ENCODE measurements at places on chromosomes 13 and 19.

DNA sequence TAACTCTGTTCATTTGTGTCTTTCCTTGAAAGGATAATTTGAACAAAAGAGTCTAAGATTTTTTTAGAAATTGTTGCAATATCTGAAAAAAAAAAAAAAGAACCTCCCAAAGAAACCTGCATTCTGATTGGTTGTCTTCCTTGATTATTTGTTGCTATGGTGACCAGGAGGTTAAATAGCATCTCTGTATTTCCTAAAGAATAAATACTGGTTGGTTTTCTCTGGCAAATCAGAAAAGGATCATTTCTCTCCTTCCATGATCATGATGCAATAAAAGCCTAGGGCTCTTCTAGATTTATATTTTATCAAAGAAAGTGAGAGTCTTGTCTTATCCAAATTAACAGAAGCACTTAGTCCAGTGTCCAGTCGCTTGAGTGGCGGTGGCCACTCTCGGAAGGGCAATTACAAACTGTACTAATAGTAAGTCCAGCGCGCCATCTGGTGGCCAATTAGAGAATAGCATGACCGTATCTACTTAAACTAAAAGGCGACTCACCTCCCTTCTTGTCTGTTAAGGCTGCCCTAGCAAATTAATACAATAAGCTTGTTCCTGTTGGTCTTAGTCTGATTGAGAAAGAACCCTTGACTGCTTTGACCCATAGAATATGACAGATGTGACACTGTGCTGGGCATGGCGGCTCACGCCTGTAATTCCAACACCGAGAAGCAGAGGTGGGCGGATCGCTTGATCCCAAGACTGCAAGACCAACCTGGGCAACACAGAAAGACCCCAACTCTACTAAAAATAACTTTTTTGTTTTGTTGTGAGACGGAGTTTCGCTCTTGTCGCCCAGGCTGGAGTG lies 47.0 kb upstream of the PNMA8B start:
- DNase-seq, result peak; percentile 69

GRCh38 chr19:35692010-35692409 lies 12.3 kb upstream of the ZBTB32 start:
- no peak for DNase-seq

DNA sequence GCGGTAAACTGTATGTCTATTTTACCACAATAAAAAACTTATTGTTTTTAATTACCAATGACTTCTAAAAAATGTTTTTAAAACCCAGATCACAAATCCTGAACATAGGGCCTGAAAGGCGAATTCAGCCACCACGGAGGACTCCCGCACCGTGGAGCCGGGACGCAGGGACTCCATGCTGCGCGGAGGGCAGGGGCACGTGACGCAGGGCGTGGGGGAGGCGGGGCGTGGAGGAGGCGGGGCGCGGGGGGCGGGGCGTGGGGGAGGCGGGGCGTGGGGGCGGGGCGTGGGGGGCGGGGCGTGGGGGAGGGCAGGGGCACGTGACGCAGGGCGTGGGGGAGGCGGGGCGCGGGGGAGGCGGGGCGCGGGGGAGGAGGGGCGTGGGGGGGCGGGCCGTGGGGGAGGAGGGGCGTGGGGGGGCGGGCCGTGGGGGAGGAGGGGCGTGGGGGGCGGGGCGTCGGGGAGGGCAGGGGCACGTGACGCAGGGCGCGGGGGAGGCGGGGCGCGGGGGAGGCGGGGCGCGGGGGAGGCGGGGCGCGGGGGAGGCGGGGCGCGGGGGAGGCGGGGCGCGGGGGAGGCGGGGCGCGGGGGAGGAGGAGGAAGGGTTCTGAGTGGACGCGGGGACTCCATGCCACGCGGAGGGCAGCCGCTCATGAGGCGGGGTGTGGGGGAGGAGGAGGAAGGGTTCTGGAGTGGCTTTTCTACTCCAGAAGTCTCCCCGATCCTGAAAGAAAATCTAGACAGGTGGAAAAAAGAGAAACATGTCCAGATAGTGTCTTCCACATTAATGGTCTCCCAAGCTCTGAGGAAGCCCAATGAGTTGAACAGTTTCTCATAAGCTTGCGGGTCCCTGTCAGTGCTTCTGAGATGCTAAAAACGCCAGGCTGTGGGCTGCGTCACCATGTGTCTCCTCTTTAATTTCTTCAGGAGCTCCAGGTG lies 4.4 kb upstream of the PROZ start:
- DNase-seq, result peak; percentile 68

DNA sequence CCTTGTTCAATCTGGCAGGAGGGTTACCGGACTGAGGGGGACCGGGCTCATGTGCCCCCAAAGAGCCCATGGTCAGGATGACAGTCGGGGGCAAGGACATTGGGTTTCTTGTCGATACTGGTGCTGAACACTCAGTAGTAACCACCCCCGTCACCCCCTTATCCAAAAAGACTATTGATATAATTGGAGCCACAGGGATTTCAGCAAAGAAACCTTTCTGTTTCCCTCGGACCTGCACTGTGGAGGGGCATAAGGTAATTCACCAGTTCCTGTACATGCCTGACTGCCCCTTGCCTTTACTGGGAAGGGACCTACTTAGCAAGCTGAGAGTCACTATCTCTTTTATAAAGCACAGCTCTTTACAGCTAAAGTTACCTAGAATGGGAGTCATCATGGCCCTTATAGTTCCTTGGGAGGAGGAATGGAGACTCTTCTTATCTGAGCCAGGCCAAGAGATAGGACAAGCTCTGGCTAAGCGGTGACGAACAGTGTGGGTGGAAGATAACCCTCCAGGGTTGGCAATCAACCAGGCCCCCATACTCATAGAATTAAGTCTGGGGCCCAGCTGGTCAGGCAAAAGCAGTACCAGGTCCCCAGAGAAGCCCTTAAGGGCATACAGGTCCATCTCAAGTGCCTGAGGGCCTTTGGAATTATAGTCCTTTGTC lies 603.7 kb downstream of the UQCRFS1 start:
- no peak for DNase-seq

DNA sequence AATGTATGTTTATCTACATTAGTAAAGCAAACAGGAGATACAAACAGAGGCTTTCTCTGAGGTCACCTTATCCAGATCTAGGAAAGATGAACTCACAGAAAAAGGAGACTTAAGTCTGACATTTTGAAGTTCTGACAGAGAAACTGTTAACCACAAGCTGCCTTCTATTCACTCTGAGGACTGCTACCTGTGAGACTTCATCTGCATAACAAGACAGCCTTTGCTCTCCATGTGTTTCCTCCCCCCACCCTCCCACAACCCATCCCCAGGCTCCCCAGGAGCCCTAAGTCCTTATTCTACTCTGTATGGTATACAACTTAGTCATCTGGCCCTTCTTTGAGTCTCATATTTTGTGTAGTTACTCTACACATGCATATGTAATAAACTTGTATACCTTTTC lies 699.0 kb downstream of the FGF9 start:
- no peak for DNase-seq

DNA sequence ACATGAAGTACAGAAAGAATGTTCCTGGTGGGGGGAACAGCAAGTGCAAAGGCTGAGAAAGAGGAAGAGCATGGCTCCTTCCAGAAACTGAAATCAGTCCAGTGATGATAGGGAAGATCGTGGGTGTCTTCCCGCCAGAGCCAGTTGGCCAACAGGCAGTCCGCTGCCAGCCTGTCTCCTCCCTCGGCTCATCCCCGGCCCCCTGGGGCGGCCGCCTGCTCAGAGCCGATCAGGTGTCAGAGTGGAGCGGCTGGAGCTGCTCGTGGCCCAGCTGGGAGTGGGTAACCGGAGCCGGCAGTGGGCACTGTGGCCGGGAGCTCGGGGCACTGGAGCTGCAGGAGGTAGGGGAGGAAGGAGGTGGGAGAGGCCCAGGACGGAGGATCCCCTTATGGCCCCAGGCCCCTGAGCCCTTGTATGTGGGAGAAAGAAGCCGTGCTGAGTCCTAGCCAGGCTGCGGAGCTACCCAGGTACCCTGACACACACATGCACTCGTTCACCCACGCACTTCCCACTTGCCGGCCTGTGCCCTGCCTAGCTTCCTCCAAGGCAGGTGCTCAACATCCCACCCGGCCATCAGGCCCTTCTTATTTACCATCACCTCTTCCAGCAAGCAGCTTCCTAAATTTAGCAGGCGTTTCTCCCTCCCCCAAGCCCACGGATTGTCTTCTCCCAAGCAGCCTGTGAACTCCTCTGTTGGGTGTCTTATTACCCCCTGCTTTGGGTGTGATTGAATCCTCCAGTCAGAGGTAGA lies 1.7 kb downstream of the ANKRD24 start:
- DNase-seq, result peak; percentile 89

DNA sequence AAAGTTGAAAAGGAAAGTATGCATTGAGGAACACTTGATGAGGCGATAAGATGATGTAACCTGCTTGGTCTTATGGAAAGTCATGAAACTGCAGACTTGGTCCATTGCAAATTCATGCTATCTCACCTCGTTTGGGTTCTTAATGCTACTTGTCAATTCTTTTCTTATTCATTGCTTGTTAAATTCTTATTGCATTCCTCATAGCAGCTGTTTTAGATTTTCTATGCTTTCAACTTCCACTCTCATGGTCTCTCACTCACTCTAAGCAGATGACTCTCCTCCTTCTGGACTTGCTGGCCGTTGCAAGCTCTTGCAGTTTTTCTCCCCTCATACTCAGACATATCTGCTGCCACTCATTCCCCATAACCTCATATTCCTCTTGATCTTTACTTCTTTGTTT lies 67.8 kb upstream of the CSNK1A1L start:
- no peak for DNase-seq

DNA sequence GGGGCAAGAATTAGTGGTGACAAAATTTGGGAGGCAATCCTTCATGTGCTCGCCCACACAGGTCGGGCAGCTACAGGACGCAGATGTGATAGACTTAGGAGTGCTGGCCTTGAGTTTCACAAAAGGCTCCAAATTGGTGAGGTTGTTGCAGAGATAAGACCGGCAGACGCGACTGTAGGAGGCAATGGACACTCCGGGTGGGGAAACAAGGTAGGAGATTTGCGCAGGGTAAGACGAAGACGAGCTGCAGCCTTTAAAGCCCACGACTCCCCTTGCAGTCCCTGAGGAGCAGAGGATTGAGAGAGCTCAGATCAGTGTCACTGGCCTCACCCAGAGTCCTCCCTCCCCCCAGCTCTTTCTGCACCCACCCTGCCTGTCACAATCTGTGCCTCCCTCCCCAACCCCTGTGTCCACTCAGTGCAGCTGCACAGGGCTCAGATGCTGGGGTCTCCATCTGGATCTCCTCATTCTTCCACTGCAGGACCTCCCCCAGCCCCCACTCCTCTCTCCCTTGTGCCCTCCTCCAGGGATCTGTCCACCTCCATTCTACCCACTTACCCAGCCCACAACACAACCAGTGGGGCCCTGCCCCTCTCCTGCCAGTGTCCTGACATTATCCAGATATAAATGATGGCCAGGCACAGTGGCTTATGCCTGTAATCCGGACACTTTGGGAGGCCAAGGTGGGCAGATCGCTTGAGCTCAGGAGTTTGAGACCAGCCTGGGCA lies 6.3 kb downstream of the LYPD4 start:
- DNase-seq, result no peak

DNA sequence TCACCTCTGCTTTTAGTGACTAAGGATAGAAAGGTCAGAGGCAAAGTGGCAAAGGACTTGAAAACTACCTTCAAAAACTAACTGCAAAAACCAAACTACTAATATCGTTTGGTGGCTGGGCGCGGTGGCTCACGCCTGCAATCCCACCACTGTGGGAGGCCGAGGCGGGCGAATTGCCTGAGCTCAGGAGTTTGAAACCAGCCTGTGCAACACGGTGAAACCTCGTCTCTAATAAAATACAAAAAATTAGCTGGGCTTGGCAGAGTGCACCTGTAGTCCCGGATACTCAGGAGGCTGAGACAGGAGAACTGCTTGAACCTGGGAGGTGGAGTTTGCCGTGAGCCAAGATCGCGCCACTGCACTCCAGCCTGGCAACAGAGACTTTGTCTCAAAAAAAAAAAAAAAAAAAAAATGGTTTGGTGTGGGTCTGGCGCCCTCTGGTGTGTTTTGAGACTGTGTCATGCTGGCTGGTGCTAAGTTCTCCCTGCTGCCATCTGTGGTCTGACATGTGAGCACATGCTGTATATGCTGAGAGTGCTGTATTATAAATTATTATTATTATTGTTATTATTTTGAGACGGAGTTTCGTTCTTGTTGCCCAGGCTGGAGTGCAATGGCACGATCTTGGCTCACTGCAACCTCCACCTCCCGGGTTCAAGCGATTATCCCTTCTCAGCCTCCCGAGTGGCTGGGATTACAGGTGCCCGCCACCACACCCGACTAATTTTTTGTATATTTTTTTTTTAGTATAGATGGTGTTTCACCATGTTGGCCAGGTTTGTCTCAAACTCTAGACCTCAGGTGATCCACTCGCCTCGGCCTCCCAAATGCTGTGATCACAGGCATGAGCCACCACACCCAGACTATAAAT lies 36.0 kb upstream of the RNF17 start:
- no peak for DNase-seq

GRCh38 chr13:103466761-103467160 lies 400.5 kb upstream of the SLC10A2 start:
- no peak for DNase-seq

- DNase-seq, result no peak
Observed at GRCh38 chr19:3528080-3528479, 10.9 kb upstream of the TEKTIP1 start.

DNA sequence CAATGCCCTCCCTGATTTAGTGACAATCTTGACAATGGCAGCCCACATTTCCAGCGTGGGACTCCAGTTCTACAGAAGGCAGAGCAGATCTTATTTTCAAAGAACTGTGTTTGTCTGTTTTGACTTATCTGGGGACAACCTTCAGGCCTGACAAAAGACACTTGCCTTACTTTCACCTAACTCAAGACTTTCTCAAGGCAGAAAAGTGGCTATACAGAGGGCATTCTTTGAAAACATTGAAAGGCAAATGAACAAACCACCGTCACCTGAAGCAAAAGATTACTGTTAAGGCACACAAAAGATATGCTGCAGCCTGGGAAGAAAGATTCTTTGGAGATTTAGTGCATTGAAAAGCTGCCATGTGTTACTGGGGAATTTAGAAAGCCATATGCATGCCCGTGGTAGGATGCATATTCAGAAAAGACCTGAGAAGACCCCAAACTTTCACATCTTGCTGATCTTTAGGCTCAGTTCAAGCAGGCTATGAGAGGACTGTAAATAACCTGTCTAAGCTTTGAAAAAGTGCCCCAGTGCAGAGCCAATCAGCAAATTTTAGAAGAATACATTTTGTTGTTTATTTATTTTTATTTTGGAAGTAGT lies 82.8 kb downstream of the TSC22D1 start:
- no peak for DNase-seq

GRCh38 chr19:50739132-50739913 lies 16.2 kb downstream of the CLEC11A start:
- DNase-seq, result no peak

GRCh38 chr13:101757446-101758039 lies 305.1 kb downstream of the ITGBL1 start:
- DNase-seq, result peak; percentile 21

- DNase-seq, result no peak
Observed at GRCh38 chr19:19538061-19538784, at the start of gene CILP2. TSS of gene CILP2 (plus strand) at chr19:19538265. CDS start at chr19:19538350, 85 bp downstream.

GRCh38 chr13:66492479-66492878 lies 737.7 kb downstream of the PCDH9 start:
- no peak for DNase-seq
